ENCODE measurements at places on chromosomes 6 and 20.

GRCh38 chr6:157322792-157323254, 496 bp downstream of the TMEM242 start:
- DNase-seq = no peak

GRCh38 chr20:12528591-12529041, 480.2 kb upstream of the SPTLC3 start:
- no peak for DNase-seq

- no peak for DNase-seq
Measured at GRCh38 chr20:37473249-37474000, 47.6 kb upstream of the NNAT start.

DNA sequence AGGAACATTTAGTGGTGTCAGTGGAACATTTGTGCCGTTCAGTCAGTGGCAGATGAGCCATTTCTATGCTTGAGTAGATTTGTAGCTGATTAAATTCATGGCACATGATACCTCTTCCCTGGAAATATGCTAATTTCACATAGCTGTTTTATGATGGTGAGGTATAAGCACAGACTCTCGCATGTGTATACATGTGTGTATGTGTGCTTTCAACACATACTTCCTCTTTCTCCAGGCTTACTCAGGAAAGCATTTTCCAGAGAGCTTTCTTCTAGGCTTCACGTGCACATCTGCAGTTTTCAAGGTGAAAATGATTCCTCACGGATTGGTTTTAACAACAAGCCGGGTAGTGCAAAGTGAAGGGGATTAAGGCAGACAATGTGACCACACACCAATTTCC, 396.5 kb downstream of the HDGFL1 start:
- DNase-seq = no peak

DNA sequence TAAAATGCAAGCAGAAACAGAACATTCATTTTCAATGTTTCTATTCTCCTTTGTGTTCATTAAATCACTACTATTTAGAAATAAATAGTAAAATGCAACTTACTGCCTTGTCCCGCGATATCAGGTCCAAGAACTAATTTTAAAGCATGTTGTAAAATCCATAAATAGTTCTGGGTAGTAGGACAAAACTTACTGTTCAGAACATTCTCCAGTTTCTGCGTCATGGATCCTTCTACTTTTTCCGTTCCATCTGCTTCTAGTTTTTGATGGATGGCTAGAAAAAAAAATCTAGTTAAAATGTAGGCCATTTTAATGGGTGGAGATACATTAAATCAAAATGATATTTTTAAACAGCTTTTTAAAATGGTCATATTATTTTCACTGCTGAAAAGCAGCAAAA, 47.0 kb downstream of the HUS1B start:
- DNase-seq = no peak

DNA sequence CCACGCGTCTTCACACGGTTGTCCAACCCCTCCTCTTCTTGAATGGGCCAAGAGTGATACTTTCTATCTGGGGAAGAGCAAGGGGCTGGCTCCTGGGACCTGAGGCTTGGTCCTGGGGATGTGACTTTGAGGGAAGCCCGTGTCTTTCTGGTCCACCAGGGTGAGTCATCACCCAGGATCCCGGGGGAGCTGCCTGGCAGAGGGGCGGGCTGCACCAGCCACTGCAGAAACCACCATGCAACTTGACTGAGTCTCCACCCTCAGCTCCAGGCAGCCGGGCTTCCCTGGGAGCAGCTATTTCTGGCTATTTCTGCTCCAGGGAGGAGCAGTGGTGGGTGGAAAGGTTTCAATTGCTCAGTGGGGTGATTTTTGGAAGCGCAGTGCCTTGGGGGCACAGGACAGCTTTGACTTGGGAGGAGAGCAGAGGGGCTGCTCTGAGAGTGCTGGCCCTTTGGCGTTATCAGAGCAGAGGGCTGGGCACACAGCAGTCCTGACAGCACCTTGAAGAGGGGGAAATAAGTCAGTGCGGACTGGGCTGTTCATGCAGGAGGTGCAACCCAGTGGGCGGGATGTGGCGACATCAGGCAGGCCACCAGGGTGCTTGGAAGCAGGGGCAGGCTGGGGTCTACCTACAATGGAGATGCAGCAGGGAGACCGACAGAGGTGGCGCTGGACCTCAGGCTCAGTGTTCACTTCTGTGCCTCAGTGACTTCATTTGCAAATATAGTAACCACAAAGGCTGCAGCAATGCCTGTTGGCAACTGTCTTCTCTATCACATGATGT, 45.1 kb upstream of the FAM83D start:
- DNase-seq = no peak

DNA sequence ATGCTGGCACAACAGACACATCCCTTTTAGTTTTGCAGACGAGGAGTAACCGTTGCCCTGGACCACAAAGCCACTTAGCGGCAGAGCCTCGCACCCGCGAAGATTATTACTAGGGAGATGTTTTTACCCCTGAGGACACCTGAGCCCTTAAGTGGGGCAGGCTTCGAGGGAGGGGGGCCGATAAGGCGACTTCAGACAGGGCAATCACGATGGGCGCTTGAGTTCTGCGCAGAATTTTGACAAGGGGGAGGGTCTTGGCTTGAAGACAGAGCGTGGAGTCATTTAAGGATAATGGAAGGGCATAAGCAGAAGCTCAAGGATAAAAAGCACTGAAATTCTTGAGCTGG, 650 bp upstream of the TTK start:
- no peak for DNase-seq

DNA sequence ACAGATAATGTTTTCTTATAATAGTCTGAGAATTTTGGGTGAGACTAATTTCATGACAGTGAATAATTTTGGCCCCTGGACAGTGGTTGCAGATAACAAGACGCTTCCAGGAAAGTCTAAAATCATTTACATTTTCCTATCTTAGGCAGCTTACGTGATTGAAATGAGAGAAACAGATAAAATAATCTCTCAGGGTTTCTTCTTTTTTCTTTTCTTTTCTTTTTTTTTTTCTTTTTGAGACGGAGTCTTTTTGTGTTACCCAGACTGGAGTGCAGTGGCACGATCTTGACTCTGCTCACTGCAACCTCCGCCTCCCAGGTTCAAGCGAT, 4.2 kb upstream of the SERPINB1 start:
- DNase-seq = no peak

- no peak for DNase-seq
Measured at GRCh38 chr6:113277111-113277510, 580.0 kb upstream of the MARCKS start.

- no peak for DNase-seq
Measured at GRCh38 chr6:134161041-134161440, 108.6 kb upstream of the SLC2A12 start.

- DNase-seq = no peak
Measured at GRCh38 chr6:142927271-142927580, 17.8 kb downstream of the HIVEP2 start.

- DNase-seq = no peak
Measured at GRCh38 chr20:23251779-23252178, 98.8 kb upstream of the NXT1 start.
